ENCODE measurements at places on chromosomes 12 and 14.

DNA sequence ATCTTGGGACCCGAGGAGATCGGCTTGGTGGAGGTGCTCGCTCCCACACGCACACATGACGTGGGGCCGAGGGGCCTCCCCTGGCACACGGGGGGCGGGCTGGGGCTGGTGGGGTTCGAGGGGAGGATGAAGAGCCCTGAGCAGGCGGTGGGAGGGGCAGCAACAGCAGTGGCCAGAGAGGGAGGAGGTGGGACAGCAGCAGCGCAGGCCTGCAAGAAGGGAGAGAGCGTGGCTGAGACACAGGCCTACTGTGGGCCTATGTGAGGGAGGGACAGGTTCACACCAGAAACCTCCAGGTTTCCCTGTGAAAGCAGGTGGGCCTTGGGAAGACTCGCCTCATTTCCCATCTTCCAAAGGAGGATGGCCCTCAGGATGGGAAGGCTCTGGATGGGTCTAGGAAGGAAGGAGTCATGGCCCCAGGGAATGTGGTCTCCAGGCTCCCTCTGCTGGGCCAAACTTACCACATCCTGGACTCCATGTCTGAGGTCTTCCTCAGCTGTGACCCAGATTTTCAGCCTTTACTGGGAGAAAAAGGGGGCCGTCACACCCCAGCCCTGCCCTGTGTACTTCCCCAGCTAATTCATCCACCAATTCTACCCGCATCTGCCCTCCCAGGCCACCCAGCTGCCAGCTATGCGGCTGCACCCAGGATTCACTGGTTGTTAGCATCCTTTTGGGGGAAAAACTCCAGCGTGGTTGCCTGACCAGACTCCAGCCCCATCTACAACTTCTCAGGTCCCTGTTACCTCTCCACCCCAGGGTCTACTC, 2.8 kb downstream of the PIANP start:
- peak; percentile 71 for DNase-seq

DNA sequence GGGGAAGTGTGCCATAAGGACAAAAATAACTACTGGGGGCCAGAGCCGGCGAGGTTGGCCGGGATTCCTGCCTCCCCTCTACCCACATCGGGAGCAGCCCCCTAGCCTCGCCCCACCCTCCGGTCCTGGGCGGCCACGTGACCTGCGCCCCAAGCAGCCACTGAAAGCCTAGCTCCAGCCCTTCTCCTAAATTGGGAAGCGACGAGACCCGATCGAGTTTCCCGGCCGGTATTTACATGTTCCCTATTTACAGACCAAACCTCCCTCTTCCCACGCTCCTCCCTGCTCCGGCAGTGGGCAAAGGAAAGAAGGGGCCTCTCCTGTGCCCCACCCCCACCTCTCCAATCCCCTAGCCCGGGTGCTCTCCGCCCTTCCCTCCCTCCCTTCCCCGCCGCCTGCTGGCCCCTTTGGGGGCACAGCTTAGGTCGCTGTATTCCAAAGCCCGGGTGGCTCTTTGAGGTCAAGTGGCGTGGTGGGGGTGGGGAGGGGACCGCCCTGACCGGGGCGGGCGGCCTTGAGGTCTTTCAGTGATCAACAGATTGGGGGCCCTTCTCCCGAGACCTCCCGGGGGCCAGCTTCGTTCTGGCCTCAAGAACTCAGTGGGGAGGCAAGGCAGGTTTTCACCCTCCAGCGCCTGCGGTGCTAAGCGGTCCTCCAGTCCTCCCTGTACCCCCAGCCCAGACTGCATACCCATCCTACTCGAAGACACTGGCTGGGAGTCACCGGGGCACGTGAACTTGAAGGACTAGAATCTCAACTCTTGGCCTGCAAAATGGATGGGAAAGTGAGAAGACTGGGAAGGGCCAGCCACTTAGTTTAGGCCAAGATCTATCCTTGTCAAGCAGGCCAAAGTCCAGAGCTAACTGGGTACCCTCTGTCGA, 6.3 kb upstream of the CTDSP2 start:
- DNase-seq = no peak

- no peak for DNase-seq
Measured at GRCh38 chr12:24379433-24379832, 430.0 kb upstream of the SOX5 start.

DNA sequence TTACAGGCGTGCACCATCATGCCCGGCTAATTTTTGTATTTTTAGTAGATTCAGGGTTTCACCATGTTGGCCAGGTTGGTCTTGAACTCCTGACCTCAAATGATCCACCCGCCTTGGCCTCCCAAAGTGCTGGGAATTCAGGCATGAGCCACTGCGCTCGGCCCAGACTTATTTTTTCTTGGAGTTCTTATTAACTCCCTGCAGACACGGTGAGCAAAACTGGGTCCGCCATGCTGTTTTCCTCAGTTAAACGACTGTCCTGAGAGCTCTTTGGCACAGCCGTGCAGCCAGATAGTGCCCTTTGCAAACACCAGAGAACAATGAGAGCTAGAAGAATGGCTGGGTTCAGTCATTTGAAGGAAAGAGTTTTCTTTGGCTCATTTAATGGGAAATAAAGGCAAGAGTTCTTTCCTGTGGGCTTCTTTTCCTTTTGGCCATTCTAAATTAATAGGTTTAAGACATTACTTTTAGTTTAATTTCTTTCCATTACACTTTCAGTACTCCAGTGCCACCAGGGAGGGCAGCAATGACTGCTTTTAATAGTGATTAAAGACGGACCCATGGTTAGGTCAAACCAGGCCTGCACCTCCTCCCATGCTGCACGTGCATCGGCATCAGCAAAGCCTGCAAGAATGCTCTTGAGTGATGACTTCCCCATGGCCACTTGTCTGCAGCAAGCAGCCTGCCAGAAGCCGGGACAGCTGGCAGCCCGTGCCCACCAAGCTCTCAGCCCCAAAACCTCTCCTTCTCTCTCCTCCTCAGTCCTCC, 60.7 kb downstream of the VCPKMT start:
- no peak for DNase-seq

DNA sequence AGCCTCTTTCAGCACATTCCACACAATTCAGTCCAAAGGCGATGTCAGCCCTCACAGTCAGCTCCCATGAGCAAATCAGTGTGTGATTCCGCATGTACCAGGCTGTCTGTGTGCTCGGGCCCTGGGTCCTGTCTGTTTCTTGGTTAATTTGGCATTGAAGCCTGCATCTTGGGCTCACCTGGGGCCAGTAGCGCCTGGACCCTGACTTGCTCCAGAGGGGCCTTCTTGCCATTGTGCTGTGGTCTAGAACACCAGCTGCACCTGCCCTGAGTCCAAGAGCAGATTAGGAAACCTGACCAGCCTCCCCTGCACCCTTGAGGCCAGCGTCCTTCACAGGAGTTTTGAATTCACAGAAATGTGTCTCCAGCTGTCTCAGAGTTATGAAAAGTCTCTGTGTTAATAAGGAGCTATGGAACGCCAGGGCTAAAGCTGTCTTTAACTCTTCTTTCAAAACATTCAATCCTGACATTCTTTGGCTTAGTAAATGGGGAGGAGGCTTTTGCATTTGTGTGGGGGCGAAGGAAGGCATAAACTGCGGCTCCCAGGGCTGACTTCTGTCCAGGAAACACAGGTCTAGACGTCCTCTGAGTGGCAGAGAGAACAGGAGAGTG, 102.2 kb downstream of the ARF6 start:
- DNase-seq = no peak

GRCh38 chr12:116161588-116161987, 115.9 kb downstream of the MED13L start:
- DNase-seq = peak; percentile 78

DNA sequence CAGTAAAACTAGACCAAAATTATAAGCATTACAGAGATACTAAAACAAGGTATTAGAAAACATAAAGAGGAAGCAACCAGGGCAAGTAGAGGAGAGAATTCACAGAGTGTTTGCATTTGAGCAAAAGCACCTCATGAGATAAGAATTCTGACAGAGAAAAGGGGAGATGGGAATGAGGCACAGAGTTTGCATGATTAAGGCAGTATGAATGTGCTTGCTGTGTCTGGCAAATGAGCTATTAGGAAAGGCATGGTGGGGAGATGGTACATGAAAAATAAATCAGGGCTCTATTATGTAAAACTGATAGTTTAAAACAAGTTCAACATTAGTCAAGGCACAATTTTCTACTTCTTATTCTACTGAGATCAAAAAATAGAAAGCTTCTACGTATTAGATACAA, 23.1 kb downstream of the GARIN6 start:
- DNase-seq = peak; percentile 5

DNA sequence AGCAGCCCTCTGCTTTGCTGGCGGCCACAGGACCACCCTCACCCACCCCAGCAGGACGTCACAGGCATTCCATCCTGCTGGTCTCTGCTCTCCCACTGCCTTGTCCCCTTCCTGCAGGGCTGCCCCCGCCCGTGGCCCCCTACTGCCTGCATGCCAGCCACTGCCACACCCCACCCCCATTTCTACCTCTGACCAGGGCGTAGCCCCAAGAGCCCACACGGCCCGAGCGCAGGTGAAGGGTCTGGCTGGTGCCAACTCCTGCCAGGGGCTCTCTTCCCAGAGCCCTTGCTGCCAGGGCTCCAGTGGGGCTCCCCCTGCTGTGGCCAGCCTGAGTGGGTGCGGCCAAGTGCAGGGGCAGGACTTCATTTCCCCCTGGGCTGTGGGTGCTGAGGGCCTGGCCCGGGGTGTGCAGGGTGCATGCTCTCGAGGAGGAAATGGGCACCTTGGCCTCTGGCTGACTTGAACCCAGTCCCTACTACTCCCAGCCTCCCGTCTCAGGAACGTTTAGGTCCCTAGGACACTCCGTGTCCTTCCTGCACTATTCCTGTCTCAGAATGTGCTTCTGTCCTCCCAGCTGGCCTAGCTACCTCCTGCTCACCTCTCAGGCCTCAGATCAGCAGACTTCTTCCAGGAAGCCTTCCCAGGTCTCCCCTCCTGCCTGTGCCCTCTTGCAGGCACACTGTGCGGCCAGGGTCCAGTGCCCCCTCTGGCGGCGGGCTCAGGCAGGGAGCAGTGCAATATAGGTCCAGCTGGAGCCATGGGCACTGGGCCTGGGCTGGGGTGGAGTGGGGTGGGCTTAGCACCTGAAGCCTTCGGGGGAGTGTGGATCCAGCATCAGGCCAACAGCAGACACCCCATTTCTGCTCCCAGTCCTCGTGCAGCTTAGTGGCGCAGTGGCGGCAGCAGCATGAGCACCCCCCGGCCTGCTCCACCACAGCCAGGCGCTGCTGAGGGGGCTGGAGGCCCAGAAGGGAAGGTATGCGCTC, 1.4 kb downstream of the LBHD2 start:
- DNase-seq = no peak

GRCh38 chr14:75469164-75469563, 41.3 kb downstream of the JDP2 start:
- DNase-seq = no peak

DNA sequence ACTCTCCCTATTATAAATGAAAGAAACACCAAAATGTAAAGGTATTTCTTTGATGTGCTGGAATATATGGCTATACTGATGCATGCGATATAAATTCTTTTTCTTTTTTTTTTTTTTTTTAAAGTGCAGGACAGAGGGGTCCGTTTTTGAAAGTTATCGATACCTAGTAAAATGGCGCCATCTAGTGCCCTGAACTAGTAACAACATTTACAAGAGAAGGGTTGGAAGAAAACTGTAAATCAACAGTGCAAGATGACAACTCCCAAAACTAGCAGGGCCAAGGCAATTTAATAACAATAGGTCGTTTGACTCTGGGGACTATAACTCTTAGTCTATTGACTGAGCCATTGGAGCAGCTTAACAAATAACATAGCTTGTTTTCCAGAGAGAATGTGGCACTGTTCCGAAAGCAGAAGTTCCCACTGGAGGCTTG, 137.7 kb downstream of the SPTSSA start:
- peak; percentile 50 for DNase-seq

GRCh38 chr14:31933716-31934115, 143.4 kb upstream of the ARHGAP5 start:
- no peak for DNase-seq

DNA sequence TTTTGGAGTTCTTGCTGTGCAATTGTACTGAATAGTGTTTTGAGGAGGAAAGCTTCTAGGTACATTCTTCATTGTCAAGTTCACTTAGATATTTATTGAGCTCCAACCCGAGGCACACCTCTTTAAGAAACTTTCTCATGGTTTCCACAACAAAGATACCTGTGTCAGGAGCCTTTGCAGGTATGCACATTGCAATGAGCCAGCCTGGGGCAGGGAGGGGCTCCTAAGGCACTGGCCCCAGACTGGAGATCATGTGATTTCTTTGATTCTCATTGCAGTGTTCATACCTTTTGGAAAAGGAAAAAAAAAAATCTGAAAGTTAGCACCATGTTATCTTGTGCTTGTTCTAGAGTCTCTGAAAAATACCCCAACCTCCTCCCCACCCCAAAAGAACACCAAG, 80.3 kb downstream of the PRMT8 start:
- no peak for DNase-seq

DNA sequence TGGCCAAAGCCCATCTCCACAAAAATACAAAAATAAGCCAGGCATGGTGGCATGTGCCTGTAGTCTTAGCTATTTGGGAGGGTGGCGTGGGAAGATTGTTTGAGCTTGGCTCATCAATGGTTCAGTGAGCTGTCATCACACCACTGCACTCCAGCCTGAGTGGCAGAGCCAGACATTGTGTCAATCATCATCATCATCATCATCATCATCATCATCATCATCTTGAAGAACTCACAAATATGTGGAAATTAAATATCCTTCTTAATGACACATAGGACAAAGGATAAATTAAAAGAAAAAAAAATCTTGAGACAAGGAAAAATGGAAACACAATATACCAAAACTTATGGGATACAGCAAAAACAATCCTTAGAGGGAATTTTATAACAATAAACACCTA, 132.5 kb downstream of the LRFN5 start:
- DNase-seq = no peak

DNA sequence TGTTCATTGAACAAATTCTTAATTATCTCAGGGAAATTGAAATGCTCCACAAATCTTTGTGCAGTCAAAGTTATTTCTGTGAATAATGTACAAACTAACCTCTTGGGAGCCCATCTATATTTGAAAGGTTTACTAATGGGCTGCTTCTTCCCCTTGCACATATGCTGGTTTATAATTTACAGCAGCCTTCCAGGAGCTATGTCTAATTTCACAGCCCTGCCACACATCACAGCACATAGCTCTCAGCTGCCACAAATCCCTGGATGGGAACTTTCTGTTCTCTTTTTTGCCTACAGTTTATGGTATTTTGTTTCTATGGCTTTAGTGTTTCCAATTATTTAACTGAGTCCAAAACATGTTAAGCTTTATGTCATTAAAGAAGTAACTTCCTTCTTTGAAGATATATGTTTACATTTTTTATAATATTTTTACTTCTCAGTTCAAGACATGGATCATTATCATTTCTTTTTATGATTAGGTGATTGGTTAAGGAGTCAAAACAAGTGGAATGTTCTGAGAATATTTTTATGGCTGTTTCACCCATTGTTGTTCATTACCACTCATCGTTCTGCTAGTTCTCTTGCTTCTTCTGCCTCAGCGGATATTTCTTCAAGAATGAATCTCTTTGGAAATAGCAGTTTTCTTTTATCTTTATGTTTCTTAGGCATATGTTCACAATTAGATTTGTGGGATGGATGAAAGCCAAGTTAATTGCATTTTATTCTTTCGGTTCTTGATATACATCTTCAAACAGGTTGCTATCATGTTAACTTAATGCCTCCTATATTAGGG, 475.6 kb upstream of the MIS18BP1 start:
- no peak for DNase-seq

All from fibroblast of mammary gland (primary cell).